ENCODE measurements at places on chromosomes 3 and 15. TPM values are rescaled to one million over a fixed set of nuclear protein-coding genes. Genes with fewer than 3 reads are reported as not detected.

DNA sequence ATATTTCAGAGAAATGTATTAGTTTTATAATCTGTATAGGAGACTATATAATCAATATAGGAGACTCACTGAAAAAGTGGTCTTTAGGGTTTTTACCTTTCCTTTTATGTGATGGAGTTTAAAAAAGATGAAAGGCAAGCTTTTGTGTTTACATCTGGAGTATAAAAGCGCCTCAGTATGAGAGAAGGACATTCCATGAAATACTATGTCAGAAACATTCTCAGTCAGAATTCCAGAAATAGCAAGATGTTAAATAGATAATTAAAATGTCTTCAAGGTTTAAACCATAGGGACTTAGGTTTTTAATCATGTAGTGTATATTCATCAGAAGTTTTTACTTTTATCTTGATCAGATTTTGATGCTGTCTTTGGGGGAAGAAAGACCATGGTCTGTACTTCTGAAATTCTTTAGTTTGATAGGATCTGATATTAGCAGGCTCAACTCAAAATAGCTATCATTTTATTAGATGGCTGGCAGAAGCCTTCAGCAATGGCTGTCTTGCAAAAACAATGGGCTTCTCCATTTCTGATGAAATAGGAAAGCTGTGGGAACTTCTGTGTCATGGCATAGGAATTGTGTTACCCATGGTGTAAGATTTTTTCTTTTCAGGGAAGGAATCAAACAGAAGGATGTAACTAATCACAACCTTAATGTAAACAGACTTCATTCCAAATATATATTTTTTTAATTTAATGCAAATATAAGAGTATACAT is 209.6 kb upstream of the PLSCR5 start:
- no peak for DNase-seq

DNA sequence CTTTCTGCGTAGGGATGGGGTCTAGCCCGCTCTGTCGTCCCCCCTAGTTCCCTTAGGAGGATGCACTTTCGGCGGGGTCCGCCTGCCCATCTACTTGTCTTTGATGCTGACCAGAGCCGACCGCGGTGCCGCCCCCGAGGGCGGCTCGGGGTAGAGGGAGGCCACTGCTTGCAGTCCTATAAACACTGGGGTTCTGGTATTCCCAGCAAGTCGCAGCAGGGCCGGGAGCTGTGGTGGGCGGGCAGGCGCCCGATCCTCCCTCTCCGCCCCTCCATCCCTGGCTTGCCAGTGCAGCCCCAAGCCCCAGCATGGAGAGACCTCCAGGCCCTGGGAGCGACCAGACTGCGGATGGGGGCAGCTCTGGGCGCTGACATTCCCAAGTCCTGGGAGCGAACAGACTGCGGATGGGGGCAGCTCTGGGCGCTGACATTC is 830 bp downstream of the SEMA4B start:
- no peak for DNase-seq

SAMMSON gene
- not detected for total RNA-seq

- DNase-seq, result peak; percentile 89
Measured at GRCh38 chr15:57609805-57610529, 18.3 kb downstream of the MYZAP start.

- no peak for DNase-seq
Measured at GRCh38 chr15:26691249-26691648, 81.6 kb downstream of the GABRB3 start.

ZNF502 gene
- total RNA-seq, result 3.6 TPM

DNA sequence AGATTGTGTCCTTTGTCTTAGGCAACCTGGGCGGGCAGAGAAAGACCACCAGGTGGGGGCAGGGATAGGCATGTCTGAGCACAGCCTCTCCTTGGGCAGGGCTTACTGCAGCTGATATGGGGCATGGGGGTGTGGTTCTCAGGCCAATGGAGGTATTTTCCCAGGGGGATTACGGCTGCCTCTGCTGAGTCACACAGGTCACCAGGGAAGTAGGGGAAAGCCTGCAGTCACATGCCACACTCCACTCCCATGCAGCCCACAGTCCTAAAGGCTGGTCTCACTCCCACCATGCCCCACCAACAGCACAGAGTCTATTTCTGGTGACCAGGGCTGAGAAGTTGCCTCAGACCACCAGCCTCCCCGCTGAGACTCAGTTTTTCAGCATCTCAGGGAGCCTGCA is 466.4 kb downstream of the DIPK2A start:
- no peak for DNase-seq

HYPK gene
- 2.9 TPM for total RNA-seq

DNA sequence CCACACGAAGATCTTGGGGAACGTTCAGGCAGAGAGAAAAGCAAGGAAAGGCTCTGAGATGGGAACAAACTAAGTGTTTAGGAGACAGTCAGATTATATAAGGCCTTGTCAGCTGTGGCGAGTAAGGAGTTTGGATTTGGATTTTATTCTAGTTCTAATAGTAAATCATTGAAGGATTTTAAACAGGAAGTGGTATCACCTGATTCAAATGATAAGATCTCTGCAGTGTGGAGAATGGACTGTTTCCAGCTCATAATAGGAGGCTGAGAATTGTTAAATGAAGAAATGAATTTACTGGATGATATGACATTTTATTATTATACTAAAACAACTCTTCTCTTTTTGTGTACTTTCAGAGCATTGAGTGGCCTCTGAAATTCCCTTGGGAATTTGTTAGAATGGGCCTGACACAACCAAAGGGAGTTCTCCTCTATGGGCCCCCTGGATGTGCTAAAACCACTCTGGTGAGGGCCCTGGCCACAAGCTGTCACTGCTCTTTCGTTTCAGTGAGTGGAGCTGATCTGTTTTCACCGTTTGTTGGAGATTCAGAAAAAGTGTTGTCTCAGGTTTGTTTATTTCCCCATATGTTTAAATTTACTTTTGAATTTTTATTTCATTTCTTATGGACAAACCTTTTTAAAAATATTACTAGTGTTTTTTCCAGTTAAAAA is 36.0 kb upstream of the GATM start:
- DNase-seq, result no peak

DNA sequence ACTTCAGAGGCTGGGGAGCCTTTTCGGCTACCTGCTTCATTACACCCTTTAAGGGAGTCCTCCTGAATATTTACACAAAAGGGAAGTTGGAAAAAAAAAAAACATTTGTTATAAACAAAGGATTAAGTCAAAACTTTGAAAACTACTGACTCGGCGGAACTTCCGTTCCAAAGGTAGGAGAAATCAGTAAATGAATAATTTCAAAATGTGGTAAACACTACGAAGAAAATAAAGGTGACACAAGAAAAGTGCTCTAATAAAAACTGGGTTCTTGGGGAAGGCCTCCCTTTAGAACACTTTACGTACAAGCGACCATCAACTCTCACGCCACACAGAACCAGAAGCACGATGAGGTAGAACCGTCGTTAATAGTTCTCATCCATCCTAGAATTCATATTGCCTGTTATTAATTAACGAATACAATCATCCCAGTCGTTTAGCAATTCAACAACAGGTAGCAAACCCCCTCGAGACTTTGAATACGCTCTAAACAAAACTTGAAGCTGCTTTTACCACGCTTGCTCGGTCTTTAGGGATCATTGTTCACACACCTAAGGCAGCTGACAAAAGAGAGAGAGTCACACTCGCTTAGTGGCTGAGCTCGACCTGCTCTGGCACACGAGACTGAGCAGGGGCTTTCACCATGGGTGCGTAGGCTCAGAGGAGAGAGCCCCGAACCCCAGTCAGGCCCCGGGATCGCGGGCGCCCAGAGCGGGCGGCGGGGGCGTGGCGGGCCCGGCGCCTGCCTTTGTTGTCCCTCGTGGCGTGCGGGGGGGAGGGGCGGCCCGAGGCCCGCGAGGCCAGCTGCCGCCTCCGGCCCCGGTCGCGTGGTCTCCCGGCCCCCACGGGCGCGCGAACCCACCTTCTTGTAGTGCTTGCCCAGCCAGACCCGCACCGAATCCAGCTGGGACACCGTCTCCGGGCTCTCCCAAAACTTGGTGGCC is 680 bp downstream of the SMARCC1 start:
- peak; percentile 59 for DNase-seq

DNA sequence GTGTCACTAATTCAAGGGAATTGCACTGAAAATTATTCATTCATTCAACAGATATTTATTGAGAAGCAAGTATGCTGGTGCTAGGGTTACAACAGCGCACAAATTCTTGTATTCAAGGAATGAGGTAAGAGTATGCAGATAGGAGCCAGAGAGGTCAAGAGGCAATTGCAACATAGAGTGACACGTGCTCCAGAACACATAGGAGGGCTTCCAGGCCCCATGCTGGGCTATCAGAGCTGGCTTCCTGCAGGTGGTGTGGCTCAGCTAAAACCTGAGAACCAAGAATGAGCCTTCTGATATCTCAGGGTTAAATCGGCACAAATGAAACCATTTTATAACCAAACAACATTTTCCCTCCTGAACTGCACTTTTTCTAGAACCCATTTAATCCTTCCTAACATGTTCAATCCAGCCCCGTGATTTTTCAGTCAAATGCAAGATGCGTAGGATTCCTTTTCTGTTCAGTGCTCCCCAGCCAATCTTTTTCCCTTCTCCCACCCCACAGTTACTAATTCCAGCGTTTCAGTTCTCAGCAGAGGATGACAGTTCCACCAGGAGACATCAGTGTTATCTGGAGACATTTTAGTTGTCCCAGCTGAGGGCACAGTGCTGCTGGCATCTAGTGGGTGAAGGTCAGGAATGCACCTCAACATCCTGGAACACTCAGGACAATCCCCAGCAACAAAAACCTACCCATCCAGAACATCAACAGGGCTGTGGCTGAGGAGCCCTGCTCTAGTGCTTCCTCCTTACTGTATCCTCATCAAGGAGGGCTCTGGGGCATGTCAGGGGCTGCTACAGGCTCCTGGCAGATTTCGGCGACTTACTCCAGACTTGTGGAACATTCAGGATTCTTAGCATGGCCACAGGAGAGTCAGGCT is 13.1 kb downstream of the CCR5AS start:
- DNase-seq, result no peak

XXYLT1 gene
- 50.7 TPM for total RNA-seq

GRCh38 chr3:132321304-132321703 is 4.1 kb downstream of the ACP3 start:
- DNase-seq, result no peak

CDC25A gene
- total RNA-seq, result 21.6 TPM

C2CD4A gene
- total RNA-seq, result 2.7 TPM

GRCh38 chr15:55858661-55859060 is 115.7 kb upstream of the PRTG start:
- DNase-seq, result peak; percentile 5

USP13 gene
- 30.5 TPM for total RNA-seq

DNA sequence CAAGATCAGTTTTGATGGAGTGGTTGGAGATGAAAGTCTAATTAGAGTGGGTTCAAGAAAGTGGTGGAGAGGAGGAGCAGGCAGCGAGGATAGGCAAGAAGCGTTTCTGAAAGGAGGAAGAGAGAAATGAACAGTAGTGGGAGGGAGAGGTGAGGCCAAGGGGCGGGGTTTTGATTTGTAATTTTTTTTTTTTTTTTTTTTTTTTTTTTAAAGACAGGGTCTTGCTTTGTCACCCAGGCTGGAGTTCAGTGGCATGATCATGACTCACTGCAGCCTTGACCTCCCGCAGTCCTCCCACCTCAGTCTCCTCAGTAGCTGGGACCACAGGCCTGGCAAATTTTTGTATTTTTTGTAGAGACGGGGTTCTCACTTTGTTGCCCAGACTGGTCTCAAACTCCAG is 36.6 kb downstream of the MRAS start:
- DNase-seq, result no peak

DNA sequence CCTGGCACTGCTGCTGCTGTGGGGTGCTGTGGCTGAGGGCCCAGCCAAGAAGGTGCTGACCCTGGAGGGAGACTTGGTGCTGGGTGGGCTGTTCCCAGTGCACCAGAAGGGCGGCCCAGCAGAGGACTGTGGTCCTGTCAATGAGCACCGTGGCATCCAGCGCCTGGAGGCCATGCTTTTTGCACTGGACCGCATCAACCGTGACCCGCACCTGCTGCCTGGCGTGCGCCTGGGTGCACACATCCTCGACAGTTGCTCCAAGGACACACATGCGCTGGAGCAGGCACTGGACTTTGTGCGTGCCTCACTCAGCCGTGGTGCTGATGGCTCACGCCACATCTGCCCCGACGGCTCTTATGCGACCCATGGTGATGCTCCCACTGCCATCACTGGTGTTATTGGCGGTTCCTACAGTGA is 2.1 kb downstream of the GRM2 start:
- DNase-seq, result no peak

STRC gene
- not detected for total RNA-seq

DNA sequence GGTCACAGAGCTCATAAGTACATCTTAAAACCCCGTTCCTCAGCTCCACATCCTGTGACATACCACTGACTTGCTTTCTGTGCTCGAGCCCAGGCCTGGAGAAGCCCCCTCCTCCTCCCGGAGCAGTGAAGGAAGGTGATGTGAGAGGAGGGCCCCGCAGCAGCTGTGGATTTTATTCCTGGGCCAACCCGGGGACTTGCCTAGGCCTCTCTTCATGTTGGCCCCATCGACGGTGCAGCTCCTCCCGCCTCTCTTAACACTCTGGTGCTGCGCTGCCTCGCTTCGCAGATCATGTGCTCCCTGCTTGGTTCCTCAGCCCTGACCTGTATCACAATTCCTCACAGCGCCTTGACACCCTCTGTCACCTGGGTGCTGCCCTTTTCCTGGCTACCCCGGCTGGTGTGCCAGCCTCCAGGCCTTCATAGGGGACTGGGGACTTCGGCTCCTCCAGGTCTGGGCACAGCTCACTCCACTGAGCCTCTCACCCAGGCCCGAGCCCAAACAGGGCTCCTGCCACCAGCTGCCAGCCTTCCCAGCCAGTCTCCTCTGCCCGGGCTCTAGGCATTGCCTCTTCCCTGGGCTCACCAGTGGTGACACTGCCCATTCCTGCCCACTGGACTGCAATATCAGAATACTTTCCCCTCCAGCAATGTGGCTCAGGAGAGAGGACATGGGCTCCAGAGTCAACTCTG is 21.5 kb downstream of the MAGEF1 start:
- no peak for DNase-seq

DNA sequence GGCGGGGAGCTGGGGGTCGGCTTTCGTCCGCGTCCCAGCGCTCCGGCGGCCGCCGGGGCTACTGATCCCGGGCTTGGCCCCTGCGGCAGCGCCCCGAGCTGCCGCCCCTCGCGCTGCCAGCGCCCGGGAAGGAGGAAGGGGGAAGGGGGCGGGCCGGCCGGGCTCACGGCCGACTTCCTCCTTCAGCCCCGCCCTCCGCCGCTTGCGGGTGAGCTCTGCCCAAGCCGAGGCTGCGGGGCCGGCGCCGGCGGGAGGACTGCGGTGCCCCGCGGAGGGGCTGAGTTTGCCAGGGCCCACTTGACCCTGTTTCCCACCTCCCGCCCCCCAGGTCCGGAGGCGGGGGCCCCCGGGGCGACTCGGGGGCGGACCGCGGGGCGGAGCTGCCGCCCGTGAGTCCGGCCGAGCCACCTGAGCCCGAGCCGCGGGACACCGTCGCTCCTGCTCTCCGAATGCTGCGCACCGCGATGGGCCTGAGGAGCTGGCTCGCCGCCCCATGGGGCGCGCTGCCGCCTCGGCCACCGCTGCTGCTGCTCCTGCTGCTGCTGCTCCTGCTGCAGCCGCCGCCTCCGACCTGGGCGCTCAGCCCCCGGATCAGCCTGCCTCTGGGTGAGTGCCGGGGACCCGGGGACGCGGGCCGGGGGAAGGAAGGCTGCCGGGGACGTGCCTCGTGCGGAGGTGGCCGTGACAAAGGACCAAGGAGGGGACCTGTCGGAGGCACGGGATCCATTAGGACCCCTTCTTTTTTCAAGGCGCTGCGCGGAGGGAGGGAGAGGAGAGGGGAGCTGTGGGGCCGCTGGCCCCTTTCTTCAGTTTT is at the start of gene SEMA4B:
SEMA4B (plus strand) TSS at position 201 of the 814 bp plus-strand sequence; CDS start at position 450, 249 bp downstream.
- peak; percentile 49 for DNase-seq

Data from dermis blood vessel endothelial cell (primary cell).